ENCODE measurements at places on chromosomes 6 and 20.

- no peak for DNase-seq
Observed at GRCh38 chr20:36120991-36121390, 33.5 kb upstream of the EPB41L1 start.

- no peak for DNase-seq
Observed at GRCh38 chr20:24283186-24283585, 186.2 kb upstream of the SYNDIG1 start.

- DNase-seq = no peak
Observed at GRCh38 chr6:4179960-4180651, 44.7 kb upstream of the ECI2 start.

- DNase-seq = no peak
Observed at GRCh38 chr6:68235326-68235784, 399.7 kb upstream of the ADGRB3 start.

Measured in fibroblast of skin of right biceps (primary cell).